HTR-8/SVneo (cell line): ENCODE measurements at places on chromosomes 6 and 20.

DNA sequence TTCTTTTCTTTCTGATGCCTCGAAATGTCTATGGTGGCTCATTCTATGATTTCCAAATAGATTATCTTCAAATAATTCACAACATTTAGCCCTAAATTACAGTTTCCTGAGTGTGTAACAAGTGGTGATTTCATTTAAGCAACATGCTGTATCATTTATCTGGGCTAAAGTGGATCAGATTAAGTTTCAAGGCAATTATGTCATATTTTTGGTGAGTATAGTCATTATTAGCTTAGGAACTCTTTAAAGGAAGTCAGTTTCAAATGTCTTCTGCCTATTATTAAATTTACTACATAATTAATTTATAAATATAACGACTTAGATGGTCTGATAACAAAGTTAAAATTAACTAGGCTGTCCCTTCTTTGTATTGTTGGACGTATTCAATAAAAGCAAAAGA is 847.9 kb upstream of the FLRT3 start:
- no peak for DNase-seq

DNA sequence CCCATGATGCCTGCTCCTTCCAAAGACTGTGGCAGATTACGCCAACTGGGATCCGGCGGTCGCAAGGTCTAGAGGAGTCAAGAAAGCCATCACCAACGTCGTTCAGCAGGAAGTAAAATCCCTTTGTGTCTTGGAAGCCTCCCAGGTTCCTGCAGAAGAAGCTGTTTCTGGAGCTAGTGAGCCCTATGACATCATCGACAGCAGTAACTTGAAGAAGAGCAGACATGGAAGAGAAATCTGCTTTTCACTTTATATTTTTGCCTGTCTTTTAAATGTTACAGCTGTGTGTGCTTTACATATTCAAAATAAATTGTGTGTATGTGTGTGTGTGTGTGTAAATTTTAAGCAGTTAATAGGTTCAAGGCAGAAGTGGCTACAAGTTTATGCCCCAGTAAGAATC is 7.4 kb upstream of the OR2H2 start:
- no peak for DNase-seq

DNA sequence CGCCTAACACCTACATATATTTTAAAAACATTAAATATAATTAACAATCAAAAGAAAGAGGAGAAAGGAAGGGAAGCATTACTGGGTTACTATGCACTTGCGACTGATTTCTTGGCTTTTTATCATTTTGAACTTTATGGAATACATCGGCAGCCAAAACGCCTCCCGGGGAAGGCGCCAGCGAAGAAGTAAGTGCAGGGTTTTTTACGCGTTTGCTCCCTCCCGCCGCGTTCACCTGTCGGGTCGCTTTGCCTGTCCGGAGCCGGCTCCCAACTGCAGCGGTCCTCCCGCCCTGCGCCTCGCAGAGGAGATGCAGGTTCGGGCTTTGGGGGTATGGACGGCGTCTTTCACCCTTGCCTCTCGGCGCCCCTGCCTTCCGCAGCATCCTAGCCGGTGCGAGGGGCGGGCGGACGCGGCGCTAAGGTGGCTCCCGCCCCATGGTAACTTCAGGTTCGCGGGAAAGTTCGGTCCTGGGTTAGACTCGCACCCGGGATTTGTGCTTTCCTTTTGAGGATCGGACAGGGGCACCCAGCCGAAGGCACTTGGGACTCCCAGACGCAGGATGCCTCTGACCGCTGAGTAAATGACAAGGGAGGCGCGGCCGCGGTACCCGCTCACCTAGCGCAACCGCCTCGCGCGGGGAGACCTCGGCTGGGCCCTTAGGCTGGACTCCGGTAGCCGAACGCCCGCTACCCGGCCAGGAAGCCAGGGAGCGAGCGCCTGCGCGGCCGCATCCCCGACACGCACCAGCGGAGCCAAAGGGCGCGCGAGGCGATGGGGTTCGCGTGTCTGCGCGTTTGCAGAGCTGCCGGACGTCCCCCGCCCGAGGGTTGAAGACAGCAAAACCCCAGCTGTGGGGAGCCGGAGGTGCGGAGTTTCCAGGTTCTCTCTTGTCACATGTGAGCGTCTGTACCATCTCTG is 891 bp downstream of the RSPO3 start:
- DNase-seq = no peak

GRCh38 chr20:45028424-45029136 is 62.3 kb downstream of the STK4 start:
- no peak for DNase-seq

GRCh38 chr6:119076173-119076572 is 2.3 kb downstream of the FAM184A start:
- no peak for DNase-seq

DNA sequence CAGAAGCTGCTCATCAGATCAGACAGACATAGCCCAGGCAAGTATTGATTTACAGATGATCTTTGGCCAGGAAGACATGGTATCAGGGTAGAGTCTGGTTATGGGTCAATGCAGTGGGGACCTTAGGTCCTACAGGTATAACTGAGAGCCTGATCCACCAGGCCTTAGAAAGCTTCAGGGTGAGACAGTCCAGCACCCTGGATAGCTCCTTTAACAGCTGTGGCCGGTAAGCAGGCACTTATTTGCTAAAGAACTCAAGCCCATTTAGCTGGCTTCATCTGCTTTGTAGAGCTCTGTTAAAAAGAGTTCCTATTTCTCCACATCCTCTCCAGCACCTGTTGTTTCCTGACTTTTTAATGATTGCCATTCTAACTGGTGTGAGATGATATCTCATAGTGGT is 39.6 kb downstream of the ESR1 start:
- peak; percentile 12 for DNase-seq

GRCh38 chr20:63525971-63526370 is 5.4 kb downstream of the PPDPF start:
- DNase-seq = no peak

GRCh38 chr6:43355862-43356590 is 13.4 kb downstream of the ZNF318 start:
- DNase-seq = peak; percentile 29

DNA sequence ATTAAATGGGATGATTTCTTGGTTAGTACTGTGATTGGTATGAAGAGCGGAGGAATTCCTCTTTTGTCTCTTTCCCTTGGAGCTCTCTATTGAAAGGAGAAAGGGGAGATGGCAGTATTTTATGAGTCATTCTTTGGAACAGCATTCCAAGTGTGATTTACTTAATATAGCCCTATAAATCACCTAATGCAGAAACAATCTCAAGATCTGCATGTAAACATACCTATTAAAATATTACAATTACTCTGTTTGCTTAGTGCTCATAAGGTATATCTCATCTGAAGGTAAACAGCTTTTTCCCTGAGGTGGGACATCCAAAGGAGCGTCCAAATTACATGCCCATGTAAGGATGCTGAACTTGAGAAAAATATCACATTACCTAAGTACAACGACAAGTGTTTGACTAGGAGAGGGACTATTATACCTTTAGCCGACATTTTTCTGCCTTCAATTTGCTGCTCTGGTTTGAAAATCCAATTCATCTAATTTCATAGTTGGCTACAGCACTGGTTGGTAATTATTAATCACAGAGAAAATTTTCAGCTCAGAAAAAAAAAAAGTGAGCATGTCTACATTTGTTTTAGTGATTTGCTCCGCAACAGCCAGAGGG is 229.0 kb downstream of the FOXC1 start:
- peak; percentile 55 for DNase-seq

- no peak for DNase-seq
These were observed 3.8 kb downstream of the INSM1 start for GRCh38 chr20:20371681-20372080.

GRCh38 chr20:58874469-58874868 is 22.0 kb downstream of the GNAS start:
- DNase-seq = no peak

- no peak for DNase-seq
These were observed 46.0 kb downstream of the RNF217 start for GRCh38 chr6:125008261-125008703.

DNA sequence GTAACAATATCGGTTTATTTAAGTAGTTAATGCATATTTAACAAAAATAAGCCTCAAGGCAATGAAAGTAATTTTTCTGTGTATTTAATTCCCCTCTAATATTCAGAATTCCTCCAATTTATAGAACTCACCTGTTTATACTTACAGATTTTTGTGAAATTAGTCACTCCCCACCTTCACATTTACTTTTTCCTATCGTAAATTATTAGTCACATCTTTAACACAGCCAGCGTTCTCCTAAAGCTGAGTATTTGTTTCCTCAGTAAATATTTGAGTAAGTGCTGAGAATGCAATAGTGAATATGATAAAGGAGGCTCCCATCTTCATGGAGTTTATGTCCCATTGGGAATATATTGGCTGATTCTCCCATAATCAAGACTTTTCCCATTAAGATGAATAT is 88.0 kb downstream of the SYCP2 start:
- DNase-seq = no peak

DNA sequence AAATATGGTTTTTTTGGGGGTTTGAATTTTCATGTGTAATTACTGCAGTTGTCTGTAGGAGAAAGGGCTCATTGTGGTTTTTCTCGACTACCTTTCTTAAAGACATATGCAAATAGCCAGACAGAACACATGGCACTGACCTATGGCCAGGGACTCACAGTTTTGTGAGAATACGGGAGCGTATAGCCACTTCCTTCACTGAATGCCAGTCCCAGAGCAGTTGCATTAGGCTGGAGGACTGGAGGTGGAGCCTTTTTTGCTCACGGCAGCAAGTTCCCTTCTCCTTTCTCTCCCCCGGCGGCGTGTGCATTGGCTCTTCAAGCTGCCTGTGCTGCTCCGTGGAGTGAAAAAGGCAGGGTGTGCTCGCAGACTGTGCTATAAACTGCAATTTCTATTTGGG is 114.9 kb downstream of the AKAP7 start:
- DNase-seq = no peak

DNA sequence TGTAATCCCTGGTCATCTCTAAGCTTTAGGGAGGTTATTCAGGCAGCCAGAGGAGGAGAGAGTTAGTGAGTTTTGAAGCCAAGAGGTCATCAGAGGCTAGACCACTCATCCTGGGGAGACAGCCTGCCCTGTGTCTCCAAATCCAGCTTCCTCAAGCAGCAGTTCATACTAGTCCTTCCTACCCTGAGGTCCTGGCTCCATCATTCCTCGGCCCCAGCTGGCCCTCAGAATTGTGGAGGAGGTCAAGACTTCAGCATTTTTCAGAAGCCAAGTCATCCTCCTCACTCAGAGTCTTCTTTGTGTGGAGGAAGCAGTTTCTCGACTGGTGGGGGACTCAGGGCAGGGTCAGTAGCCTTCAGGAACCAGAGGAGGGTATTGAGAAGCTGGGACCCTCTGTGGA is 12.4 kb upstream of the KIAA1755 start:
- no peak for DNase-seq

GRCh38 chr20:36917943-36918342 is 33.6 kb downstream of the SAMHD1 start:
- DNase-seq = no peak

- peak; percentile 100 for DNase-seq
These were observed 19.7 kb downstream of the SLC17A9 start for GRCh38 chr20:62971950-62972844.

DNA sequence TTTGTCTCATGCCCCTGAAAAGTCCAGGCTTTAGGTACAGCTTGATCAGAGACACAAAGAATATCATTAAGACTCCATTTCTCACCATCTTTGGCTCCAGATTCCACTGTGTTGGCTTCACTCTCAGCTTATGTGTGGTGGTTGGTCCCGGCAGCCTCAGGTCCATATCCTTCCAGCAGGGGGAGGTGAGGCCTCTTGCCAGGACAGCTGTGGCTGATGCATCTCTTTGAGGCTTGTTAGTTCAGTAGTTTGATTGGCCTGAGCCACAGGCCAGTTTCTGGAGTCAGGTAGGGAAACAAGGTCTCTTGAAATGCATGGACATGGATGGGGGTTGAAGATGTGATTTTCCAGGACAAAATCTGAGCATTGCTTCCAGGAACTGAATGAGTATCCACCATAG is 62.4 kb downstream of the JAG1 start:
- DNase-seq = no peak

DNA sequence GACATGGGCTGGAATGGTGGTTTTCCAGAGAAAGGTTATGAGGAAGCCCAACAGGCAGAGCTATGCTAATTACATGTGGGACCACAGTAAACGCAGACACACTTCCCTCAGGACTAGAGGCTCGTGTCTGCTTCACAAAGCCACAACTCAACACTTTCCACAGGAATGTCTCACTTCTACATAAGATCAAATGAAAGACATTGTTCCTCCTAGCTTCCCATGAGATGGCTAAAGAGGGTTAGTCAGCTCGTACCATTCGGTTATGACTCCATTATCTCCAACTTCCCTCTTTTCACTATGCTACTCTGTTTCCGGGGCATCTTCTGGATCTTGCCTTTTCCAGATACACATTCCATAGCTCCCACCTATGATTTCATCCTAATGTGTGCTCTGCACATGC is 29.1 kb upstream of the ZC3H12D start:
- DNase-seq = no peak

DNA sequence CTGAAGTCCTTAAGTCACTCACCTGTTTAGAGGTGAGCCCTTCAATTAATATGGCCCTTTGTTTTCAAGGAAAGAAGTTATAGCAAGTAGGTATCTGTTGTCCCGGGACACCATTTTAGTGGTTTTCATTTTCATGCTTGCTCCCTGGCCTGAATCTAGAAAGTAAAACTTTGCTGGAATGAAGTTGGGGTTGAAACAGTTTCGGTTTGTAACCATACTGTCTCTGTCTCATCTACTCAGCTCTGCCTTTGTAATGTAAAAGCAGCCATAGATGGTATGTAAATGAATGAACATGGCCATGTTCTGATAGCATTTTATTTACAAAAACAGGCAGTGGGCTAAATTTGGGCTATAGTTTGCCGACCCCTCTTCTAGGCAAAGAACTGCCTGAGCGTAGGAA is 64.9 kb upstream of the GNRH2 start:
- DNase-seq = no peak

- DNase-seq = no peak
These were observed 355.9 kb downstream of the FARS2 start for GRCh38 chr6:5617179-5617578.

DNA sequence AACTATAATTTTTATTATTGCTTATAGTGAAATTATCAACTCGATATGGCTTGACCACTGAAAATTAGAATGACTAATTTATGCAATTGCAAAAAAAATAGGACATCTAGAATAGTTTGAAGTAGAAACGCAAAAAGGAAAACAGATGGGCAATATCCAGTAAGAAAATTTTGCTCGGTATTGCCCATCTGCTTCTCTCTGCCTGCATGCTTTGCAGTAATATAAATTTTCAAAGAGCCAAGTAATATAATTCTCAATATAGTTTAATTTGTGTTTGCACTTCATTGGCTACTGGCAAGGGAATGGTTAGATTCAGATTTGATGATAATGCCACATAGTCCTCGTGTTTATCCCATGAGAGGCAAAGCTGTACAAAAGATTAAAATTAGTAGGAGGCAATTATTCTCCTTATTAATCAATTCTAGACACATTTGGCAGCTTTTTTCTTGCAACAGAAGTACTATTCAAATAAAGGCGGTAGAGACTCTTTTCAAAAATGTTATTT is 27.3 kb upstream of the LAMA2 start:
- no peak for DNase-seq

GRCh38 chr20:51700809-51701285 is 67.3 kb downstream of the ATP9A start:
- DNase-seq = peak; percentile 86

DNA sequence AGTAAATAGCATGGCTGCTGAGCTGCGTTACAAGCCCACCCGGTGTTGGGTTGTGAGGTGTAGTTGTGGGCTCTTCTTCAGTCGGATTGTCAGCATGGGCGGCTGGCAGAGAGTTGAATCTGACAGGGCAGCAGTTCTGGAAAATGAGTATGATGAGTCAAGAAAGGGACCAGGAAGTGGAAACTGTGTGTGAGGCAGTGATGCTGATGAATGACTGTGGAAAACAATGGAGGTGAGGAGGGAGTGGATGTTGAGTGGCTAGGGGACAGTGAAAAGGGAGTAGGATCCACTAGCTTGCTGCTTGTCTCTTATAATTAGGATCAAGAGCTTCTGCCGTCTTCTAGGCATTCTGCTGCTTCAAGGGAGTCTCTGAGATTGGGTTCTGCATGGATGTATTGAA is 154.3 kb downstream of the ESR1 start:
- no peak for DNase-seq
